IPS DF 19.7 (cell line): ENCODE measurements at places on chromosomes 6 and 20.

DNA sequence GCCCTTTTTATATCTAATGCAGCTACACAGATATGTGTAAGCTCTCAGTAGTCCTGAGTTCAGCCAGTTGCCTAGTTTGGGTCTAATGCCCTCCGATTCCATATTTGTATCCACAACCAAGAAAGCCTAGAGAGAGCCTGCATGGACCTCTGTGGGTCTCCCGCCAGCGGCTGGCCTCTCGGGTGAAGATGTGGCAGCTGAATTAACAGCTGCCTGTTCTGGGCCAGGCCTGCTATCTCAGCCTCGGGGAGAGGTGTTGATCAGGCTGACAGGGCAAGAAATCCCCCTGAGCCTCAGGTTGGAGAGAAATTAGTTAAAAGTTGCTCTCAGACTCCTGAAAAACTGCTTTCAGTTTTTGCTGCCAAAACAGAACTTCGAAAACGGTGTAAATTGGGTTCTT lies 19.8 kb downstream of the PTK7 start:
- DNase-seq: no peak

DNA sequence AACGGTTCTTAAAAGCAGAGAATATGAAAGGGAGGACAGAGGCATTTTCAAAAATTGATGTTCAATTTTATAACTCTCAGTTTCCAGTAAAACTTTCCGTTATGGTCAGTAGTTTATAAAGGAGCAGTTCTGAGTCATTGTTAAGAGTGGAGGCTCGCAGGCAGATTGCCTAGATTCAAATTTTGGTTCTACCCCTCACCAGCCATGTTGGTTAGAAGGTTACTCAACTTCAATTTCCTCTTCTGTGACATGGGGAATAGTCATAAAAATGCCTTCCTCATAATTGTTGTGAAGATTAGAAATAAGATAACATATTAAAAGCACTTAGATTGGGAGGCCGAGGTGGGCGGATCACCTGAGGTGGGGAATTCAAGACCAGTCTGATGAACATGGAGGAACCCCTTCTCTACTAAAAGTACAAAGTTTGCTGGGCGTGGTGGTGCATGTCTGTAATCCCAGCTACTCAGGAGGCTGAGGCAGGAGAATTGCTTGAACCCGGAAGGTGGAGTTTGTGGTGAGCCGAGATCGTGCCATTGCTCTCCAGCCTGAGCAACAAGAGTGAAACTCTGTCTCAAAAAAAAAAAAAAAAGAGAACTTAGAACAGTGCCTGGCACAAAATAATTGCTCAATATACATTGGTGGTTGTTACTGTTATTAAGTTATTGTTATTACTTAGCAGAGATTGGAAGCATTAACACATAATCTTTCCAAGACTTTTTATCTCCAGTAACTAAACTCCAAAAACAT lies 348.9 kb downstream of the NRN1 start:
- no peak for DNase-seq

- DNase-seq: no peak
Observed at GRCh38 chr20:51360451-51361201, 181.9 kb downstream of the NFATC2 start.

- no peak for DNase-seq
Observed at GRCh38 chr6:158557927-158558326, 2.0 kb upstream of the TMEM181 start.

DNA sequence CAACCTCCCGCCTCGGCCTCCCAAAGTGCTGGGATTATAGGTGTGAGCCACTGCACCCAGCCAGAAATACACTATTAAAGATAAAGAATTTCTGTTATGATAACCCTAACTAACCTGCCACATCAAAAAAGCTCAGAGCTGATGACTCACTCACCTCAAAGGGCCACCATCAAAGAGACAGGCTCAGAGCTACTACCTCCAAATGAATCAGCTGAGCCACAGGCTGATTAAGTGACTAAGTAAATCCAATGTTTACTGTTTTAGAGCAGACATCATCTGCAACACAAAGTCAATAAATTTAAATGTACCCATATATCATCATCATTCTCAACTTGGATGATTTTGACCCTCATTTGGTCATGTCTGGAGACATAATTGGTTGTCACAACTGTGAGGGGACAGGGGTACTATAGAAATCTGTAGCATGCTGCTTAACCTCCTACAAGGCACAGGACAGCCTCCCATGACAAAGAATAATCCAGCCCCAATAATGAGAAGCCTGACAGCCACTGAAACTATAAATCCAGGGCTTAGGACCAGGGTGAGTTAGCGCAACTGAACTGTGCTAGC lies 106.5 kb downstream of the ATP9A start:
- no peak for DNase-seq

- DNase-seq: no peak
Observed at GRCh38 chr20:34871966-34872621, 562 bp downstream of the GGT7 start.

DNA sequence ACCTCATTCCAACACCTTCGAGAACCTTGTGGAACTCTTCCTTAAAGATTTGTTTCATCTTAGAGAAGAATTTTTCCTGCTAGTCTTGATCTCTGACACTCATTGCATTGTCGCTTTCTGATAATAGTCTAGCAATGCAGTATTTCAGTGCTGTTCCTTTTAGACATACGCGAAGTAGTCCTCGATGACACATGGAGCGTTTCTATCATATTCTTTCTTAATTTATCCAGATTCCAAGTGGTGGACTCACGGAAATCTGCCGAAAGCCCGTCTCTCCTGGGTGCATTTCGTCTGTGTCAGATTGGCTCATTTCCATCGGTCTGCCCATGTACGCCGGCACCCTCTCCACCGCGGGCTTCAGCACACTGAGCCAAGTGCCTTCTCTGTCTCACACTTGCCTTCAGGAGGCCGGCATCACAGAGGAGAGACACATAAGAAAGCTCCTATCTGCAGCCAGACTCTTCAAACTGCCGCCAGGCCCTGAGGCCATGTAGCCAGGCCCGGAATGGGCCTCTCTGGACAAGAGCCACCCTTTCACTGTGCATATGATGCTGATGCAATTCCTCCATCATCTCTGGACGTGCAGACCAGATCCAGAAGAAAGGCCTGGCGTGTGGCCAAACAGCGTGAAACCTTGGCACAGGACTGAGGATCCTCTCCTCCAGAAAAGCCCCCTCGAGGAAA lies 198.6 kb upstream of the UST start:
- DNase-seq: no peak

DNA sequence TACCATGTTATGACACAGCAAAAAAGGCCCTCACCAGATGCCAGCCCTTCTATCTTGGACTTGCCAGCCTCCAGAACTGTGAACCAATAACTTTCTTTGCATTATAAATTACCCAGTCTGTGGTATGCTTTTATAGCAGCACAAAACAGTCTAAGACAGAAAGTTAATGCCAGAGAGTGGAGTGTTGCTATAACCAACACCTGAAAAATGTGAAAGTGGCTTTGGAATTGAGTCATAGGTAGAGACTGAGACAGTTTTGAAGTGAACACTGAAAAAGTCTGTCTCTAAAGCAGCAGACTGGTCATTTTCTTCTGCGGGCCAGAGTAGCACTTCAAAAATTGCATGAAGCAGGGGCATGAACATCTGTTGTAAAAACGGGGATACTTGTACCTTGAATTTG lies 28.0 kb upstream of the ASIP start:
- no peak for DNase-seq

DNA sequence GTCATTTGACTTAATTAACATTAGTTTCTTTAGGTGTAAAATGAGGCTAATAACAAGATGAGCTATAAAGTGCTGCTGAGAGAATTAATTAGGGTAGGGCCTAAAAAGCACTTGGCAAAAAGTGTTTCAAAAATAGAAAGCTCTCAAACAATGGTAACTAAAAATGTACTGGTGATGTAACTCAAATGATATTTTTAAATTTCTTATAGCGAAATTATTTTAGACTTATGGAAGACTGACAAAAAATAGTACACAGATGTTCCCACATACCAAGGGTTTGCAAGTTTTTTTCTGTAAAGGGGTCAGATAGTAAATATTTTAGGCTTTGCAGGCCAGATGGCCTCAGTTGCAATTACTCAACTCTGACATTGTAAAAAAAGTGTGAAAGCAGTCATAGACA lies 190.7 kb upstream of the UFL1 start:
- no peak for DNase-seq

- no peak for DNase-seq
Observed at GRCh38 chr6:73264446-73264845, 1.4 kb upstream of the KHDC1 start.

DNA sequence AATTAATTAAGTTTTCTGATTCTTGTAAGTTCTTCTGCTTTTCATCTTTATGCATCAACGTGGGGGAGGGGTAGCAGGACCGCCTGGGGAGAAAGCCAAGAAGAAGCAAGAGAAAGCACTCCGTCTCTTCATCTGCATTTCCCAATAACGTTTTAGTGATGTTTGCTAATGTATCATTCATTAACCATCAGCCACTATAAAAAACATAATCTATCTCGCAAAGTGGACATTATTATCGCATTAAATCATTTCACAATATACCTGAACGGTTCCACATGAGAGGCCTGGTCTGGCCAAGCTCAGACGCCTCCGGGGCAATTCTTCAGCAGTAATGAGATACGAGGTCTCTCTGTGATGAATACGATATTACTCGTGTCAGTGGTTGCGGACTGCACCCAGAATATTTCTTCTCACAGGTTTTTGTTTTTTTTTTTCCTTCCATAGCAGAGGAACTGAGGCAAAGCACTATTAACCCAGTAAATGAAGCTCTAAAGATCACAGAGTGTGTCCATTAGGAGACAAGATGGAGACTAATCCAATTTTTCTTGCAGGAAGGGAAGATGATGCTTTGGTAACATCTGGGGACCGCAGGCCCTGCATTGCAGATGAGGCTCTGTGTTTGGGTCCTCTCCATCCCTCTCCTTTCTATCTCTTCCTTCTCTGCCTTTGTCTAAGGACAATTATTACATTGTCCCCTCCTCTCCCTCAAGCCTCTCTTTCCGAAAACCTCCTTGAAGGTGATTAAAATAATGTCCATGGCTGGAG lies 156.1 kb downstream of the SLC35B3 start:
- DNase-seq: no peak

- DNase-seq: no peak
Observed at GRCh38 chr20:46157625-46158024, 39.5 kb downstream of the CD40 start.

DNA sequence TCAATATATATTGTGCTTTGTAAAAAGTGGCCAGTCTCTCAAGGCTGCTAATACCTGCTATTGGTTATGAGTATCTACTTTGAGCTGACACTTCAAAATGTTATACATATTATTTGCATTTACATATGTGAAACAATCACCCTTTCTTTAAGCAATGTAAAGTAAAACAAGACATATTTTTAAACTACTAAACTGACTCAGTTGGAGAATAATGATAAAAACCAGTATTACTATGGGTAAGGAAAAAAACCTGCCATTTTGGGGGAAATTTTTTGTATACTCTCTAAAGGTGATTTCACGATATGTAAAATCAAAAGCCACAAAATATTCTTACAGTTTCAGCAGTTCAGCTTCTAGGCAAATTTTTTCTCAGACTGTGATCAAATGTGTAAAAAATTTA lies 232.3 kb downstream of the PRL start:
- DNase-seq: no peak

- no peak for DNase-seq
Observed at GRCh38 chr20:58077282-58077681, 151.2 kb downstream of the ANKRD60 start.

DNA sequence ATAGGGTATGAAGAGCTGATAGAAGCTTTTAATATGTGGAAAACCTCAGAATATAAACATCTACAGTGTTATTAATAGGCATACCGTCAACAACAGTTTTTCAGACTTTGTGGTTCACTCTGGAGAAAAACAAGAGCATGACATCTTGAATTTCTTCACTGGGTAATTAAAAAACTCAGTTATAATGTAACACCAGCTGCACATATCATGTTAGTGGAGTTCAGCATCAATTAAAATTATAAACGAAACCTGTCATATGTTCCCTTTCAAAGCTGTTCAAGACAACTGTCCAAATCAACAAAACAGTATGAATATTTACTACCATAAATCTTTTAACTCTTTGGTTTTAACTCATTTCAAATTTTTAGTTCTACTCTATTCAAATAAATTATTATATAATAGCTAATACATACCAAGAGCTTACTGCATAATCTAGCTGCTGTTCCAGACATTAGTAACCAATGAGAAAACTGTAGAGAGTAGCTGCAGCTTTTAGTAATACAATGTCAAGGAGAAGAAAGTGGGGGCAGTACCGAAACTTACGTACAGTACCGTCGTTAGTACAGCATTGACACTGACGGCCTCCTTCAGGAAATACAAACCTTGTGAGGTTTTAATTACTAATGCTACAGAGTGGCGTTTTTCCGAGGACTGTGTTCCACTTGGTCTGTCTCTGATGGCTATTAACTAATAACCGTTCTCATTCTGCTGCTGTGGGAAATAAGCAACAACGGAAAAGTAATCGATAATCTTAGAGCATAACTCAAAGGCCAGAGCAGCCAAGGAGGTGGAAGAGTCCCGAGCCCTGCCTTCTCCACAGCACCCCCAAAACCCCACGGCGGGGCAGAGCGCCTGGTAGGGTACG lies 532 bp upstream of the PM20D2 start:
- no peak for DNase-seq

GRCh38 chr6:31663126-31663960 lies 1.5 kb downstream of the GPANK1 start:
- DNase-seq: no peak

DNA sequence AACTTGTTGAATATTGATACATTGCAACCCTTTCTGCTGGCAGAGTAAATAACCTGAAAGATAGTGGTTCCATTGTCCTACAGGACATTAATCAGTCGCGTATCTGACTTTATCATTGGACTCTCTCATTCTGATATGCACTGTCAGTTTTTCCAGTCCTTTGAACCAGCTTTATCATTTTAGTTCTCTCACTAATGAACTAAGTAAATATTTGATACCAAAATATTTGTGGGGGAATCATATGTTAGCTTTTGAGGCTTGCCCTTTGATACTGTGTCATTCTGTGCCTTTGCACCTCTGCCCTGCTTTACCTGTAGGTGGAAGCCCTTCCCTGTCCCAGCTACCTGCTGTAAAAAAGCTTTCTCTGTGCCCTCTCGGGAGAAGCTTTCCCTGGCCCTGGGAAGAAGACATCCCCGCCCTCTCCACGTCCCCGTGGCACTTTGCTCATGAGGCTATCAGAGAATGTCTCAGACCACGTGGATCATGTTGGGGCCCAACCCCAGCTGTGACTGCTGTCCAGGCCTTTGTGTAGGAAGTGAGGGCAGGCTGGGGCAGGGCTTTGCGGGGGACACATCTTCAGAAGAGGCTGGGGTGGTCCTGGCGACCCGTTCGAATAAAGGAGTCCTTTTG lies 117.8 kb upstream of the NXT1 start:
- DNase-seq: no peak

DNA sequence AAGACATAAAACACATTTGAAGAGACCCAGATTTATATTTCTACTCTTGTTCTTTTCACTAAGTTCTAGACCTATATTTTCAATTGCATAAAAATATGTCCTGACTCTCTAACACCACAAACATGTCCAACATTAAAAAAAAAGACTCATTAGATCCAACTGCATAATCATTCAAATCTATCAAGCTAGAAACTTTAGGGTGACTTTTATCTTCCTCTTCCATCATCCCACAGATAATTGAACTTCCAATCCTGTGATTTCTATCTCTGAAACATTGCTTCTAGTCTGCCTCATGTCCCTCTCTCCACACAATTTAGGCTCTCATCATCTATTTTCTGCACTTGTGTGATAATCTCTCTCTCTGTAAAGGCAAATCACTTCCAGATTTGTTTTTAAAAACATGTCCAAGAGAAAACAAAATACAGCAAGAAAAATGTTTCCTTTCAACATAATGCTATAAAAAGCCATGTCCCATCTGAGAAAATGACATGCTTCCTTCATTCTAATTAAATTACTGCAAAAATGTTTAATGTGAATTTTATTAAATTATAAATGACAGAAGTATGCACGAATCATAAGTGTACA lies 615.9 kb downstream of the RNF144B start:
- DNase-seq: no peak
